Smooth muscle cell of the umbilical artery (primary cell): ENCODE measurements at places on chromosomes 5 and 9. TPM values are rescaled to one million over a fixed set of nuclear protein-coding genes. Genes with fewer than 3 reads are reported as not detected.

Gene CDHR2
- 0.05 TPM in 1 of 2 replicates, not detected in the other for total RNA-seq

Gene F2RL2
- 5.6 and 6.2 TPM in 2 replicates for total RNA-seq

Gene PLAC8L1
- 0.59 TPM in 1 of 2 replicates, not detected in the other for total RNA-seq

Gene NRARP
- 0.18 and 0.30 TPM in 2 replicates for total RNA-seq

Gene TLX3
- not detected in 2 replicates for total RNA-seq

Gene GABRA1
- 0.30 TPM in 1 of 2 replicates, not detected in the other for total RNA-seq

Gene TRIO
- total RNA-seq, result 191 and 488 TPM in 2 replicates

Gene ADAMTS12
- 73.0 and 179 TPM in 2 replicates for total RNA-seq

Gene ERAP2
- 5.8 and 44.5 TPM in 2 replicates for total RNA-seq

Gene PCDHGA5
- 0.89 and 0.92 TPM in 2 replicates for total RNA-seq

Gene GFI1B
- total RNA-seq, result 0.05 TPM in 1 of 2 replicates, not detected in the other

Gene TRIP13
- 4.2 and 21.2 TPM in 2 replicates for total RNA-seq

Gene ADAMTS13
- total RNA-seq, result 1.8 and 2.8 TPM in 2 replicates

Gene BICD2
- 45.1 and 77.2 TPM in 2 replicates for total RNA-seq

Gene UBE2QL1
- under 0.01 TPM in 1 of 2 replicates, not detected in the other for total RNA-seq

Gene GLRX
- total RNA-seq, result 27.0 and 39.1 TPM in 2 replicates

Gene PIP5KL1
- 1.5 and 2.3 TPM in 2 replicates for total RNA-seq

Gene PCA3
- not detected in 2 replicates for total RNA-seq

Gene HTR4
- not detected in 2 replicates for total RNA-seq

Gene GRM6
- not detected in 2 replicates for total RNA-seq

Gene TMEM38B
- total RNA-seq, result 15.7 and 29.4 TPM in 2 replicates

Gene SHLD3
- total RNA-seq, result 3.9 and 5.0 TPM in 2 replicates

Gene BSPRY
- not detected in 2 replicates for total RNA-seq

Gene BTNL3
- total RNA-seq, result not detected in 2 replicates

Gene PLPP1
- 36.4 and 96.8 TPM in 2 replicates for total RNA-seq

Gene OR1Q1
- not detected in 2 replicates for total RNA-seq

Gene CKMT2
- total RNA-seq, result 3.3 and 3.6 TPM in 2 replicates

Gene CEMIP2
- total RNA-seq, result 120 and 167 TPM in 2 replicates

Gene TAF1L
- not detected in 2 replicates for total RNA-seq

Gene SLCO6A1
- not detected in 2 replicates for total RNA-seq

Gene ORM2
- total RNA-seq, result not detected in 2 replicates

Gene PCDH1
- total RNA-seq, result 0.60 and 0.89 TPM in 2 replicates

Gene MSX2
- 0.28 and 1.5 TPM in 2 replicates for total RNA-seq

Gene ELOVL7
- 0.09 TPM in 1 of 2 replicates, not detected in the other for total RNA-seq

Gene MARCHF11
- total RNA-seq, result not detected in 2 replicates

Gene FCN2
- total RNA-seq, result not detected in 2 replicates

Gene IL13
- total RNA-seq, result not detected in 2 replicates

Gene CDX1
- total RNA-seq, result not detected in 2 replicates

Gene ANKRD18A
- total RNA-seq, result not detected in 2 replicates

Gene DOK3
- 3.3 and 8.4 TPM in 2 replicates for total RNA-seq

Gene LCN12
- total RNA-seq, result 0.30 and 0.51 TPM in 2 replicates

Gene CYLC2
- total RNA-seq, result not detected in 2 replicates

Gene LRRC19
- total RNA-seq, result not detected in 2 replicates

Gene MCTP1
- 13.7 and 17.3 TPM in 2 replicates for total RNA-seq

Gene RETREG1
- total RNA-seq, result 0.83 and 1.2 TPM in 2 replicates

Gene PCDHA1
- total RNA-seq, result under 0.01 and 0.09 TPM in 2 replicates

Gene DOCK2
- total RNA-seq, result 3.0 and 5.4 TPM in 2 replicates

Gene SARDH
- 18.4 and 23.9 TPM in 2 replicates for total RNA-seq

Gene ALDH7A1
- total RNA-seq, result 37.7 and 45.3 TPM in 2 replicates
